NCI-H446 (cell line): ENCODE measurements at places on chromosomes 7 and 10.

- no peak for DNase-seq
Observed at GRCh38 chr7:123714296-123715080, 34.3 kb downstream of the WASL start.

DNA sequence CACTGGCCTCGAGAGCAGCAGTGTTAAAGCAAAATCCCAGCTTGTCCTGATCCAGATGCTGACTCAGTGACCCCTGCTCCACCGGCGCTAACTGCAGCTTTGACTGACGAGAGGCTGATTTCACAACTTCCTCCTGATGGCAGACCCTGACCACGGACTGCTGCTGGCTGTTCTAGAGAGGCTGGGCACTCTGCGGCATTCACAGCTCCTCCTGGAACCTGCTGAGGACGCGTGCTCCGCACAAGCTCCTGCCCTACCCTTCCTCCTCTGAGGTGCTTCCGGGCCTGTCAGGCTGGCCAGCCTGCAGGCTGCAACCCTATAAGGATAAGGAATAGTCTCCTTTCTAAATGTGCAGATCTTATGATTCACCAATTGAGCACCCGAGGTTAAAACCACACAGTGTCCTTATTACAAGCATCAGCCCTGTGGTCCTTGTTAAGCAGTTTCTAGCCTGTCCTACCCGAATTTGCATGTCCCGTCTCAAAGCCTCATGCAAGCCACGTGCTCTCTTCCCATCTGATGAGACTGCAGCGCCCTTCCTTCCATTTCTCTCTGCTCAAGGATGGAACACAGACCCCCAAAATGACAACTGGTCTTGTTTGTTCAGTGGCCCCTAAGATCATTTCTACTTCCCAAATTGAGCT, 35.5 kb upstream of the NCAPG2 start:
- DNase-seq: no peak

- DNase-seq: no peak
Observed at GRCh38 chr7:122303531-122304318, 825 bp downstream of the FEZF1 start.

DNA sequence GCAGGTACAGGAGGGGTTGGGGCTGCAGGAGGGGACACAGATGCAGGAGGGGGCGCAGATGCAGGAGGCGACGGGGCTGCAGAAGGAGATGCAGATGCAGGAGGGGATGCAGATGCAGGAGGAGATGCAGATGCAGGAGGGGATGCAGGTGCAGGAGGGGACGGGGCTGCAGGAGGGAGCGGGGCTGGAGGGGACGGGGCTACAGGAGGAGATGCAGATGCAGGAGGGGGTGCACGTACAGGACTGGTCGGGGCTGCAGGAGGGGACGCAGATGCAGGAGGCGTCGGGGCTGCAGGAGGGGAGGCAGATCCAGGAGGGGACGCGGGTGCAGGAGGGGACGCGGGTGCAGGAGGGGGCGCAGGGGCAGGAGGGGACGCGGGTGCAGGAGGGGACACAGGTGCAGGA, 66.5 kb downstream of the VWA2 start:
- no peak for DNase-seq

GRCh38 chr10:78760463-78761310, 308.1 kb upstream of the ZMIZ1 start:
- DNase-seq: no peak

DNA sequence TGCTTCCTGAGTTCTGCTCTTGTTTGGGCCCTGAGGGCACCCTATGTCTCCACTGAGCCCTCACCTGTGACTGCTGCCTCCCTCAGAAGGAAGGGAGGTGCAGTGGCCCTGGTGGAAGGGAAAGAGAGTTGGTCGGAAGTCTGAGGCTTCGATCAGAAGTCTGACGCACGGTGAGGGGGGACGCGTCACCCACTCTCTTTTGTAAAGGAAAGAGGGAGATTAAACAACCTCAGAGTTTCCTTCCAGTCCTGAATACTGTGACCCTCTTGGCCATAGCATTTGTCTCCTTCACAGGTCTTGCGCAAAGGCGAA, 31.4 kb upstream of the TRIM8 start:
- no peak for DNase-seq

GRCh38 chr7:22588351-22588750, 88.4 kb upstream of the STEAP1B start:
- DNase-seq: no peak

DNA sequence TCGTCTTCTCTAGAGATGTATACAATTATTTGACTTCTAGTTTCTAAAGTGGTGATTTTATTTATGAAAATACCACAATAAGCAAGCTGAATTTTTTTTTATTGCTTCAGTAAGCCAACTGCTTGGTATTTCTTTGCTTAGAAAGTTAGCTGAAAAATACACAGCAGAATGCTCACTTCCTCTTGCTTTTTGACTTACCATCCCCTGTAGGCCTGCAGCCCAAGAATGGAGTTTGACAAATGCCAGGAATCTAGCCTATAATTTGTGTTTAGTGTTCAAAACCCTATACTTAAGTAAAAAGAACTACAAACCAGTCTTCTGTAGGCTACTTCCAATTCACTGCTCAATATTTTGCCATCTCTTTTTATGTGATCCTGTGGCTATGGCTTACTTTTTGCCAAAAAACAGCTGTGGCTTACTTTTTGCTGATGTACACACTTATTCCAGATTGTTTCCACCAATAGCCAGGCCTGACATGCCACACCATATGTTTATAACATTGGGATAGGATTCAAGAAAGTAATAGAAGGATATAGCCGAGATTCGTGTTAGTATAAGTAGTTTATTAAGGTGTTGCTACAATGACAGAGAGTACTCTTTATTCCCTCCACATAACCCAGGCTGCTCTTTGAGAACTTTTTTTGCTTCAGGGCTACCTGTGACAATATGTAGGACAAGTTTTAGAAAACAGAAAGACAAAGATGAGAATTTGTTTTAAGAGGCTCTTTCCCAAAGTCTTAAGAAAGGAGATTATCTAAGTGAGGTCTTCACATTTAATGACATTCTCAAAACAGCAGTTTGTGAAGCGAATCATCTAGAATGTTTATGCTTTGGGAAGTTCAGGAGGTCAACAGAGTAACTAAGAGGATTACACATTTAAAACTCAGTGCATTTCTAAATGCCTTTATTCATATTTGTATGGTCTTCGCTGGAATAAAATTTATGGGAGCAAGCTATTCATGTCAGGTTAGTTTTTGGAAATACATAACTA, 263.9 kb upstream of the FZD1 start:
- DNase-seq: no peak

GRCh38 chr7:90769036-90769435, 172.9 kb downstream of the CDK14 start:
- DNase-seq: peak; percentile 75

- DNase-seq: no peak
Observed at GRCh38 chr7:68678196-68678595, 920.1 kb upstream of the AUTS2 start.

- no peak for DNase-seq
Observed at GRCh38 chr7:111198255-111198654, 107.3 kb downstream of the LRRN3 start.

DNA sequence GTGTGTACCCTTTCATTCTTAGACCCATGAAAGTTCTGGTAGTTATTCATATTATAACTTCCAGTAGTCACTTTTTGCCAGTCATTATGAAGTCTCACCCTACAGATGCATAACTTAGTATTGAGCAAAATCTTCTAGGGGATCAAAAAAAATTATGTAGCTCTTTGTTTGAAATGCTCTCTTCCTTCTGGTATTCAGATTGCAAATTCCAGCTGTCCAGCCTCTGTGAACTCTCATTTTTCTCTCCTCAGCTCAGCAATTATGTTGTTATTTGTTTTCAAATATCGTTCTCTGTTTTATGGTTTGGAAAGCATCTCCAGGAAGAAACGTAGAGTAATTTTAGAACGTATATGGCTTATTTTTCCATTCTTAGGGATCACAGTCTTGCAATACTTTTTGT, 442.5 kb downstream of the SEMA3D start:
- DNase-seq: no peak

GRCh38 chr10:74231375-74231774, 80.4 kb downstream of the ADK start:
- DNase-seq: no peak

DNA sequence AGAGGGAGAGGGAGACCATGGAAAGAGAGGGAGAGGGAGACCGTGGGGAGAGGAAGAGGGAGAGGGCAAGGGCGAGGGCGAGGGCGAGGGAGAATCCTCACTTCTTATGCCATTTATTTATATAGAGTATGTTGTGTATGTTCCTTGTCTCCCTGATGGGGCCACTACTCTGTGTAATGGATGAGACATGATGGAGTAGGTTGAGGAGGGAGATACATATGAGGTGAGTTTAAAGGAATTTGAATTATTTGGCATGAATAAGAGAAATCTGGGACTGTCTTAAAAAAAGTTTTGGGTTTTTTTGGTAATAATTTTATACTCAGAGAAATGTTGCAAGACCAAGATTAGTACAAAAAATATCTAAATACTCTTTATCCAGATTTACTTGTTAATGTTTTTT, 20.1 kb downstream of the CCSER2 start:
- DNase-seq: no peak

DNA sequence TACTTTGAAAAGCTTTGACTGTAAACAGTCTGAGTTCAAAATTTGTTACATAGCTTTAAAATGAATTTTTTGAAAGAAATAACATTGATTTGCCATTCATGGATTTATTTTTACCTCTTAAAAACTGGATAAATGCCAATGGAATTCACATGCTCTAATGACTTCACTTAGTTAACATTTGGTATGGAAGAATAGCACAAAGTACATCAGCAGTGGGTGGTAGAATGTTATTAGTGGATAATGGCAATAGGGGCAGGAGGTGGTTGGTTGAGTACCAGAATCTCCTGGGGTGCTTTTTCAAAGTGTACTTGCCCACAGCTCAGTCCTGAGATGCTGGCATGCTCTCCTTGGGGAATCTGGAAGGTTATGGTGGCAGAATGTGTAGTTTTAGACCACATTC, 4.7 kb downstream of the PPP1R9A start:
- DNase-seq: no peak

GRCh38 chr10:70576803-70577517, 25.6 kb downstream of the PRF1 start:
- DNase-seq: no peak

DNA sequence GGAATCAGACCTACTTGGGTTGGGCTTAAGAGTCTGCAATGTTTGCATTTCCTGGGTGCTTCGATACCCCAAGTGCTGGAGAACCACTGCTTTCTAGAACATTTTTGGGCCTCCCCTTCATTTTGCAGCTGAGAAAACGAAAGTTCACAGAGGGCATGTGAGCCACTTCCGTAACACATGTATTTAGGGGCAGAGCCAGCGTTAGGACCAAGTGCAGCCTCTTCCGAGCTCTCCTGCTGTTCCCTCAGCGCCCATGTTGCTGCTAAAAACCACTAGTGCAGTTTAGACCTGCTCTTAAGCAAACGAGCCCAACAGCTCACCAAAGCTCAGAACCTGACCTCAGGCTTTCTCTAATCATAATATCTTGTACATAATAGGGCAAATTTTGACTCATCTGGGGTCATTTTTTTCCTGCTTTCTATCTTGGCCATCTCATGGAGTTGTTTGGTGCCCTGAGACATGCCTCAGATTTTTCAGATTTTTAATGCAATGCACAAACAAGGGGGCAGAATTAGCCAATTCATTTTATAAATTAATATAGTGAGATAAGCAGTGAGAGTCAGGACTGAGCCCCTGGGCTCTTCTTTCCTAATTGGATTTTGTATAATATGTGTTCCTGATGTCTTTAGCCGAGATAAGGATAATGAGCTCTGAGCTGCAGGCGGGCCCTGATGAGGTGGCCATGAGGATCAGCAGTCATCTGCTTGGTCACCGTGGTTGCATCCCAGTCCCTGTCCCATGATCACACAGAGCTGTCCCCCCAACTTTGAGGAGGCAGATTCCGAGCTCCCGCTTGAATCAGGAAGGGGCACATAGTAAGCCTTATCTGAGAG, 12.9 kb downstream of the BAG3 start:
- DNase-seq: no peak

DNA sequence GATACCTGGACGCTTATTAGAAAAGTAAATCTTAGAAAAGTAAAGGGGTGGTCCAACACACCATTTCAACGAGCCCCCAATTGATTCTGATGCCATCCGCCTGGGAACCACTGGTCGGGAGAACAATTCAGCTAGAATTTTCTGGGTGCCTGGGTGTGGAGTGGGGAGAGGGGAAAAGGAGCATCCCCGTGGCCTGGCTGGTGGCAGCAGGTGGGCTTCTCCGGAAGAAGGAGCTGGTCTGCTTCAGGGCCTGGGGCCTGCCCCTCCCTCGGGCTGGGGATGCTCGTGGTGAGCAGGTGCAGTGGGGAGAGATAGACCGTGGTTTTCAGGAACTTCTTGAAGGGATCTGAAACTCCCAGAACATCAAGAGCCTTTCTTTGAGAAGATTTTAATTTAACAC, 39.9 kb upstream of the DUSP5 start:
- no peak for DNase-seq

- peak; percentile 83 for DNase-seq
Observed at GRCh38 chr7:151736403-151736909, 140.5 kb downstream of the PRKAG2 start.

GRCh38 chr7:41313171-41313570, 389.7 kb downstream of the INHBA start:
- no peak for DNase-seq

- DNase-seq: no peak
Observed at GRCh38 chr10:77601488-77601887, 36.1 kb downstream of the KCNMA1 start.

DNA sequence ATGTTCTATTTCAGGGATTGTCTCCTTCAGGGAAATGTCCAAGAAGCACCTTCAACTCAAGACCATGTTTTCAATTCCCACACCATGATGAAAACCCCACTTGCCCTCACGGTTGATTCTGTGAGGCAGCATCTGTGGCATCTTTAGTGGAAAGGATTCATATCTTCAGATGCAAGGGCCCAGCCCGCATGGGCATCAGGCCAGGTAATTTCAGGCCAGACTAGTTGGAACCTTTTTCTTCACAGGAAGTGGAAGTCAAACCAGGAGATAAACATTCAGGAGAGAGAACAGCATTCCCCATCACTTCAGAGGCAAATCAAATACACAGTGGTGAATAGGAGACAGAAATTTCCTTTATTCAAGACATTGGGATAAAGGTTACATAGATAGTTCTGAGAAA, 88.8 kb downstream of the JCAD start:
- DNase-seq: no peak

DNA sequence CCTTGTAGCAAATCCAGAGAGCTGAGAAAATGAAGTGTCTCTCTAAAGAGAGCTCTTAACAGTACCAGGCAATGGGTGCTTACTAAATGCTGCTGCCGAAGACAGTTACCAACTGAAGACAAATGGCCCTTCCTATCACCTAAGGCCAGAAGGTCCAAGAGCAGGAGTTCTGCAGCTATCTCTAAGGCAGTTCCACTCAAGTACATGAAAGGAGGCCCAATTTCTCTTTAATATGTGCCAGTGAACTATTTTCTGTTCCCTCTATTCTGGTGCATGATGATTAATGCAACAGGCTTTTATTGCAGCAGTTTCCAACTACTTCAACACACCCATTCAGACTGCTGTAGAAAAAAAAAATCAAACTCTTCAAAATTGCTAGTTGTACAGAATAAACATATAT, 122.5 kb downstream of the SLC25A13 start:
- DNase-seq: no peak

GRCh38 chr7:151017953-151018420, 6.3 kb downstream of the ATG9B start:
- peak; percentile 47 for DNase-seq
